ENCODE measurements at places on chromosomes 11 and 22.

- DNase-seq: no peak
Measured at GRCh38 chr11:33068611-33069340, 29.4 kb downstream of the TCP11L1 start.

DNA sequence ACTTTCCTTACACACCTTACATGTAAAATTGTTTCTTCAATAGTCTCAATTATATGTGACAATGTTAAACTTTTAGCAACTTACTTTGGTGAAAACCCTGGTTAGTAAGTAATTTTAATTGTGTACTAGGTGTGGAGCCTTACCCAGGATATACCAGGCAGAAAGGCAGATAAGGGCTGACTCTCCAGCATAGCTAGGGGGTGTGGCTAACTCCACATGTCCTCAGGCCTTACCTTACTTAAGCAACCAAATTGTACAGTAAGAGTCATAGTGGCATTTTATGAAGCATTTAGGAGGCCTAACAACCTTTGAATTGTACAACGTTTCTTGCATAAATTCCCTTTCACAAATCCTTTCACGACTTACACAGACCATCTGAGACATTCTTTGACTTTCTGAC, 118.2 kb upstream of the OR9Q1 start:
- DNase-seq: no peak

- DNase-seq: no peak
Measured at GRCh38 chr22:43624144-43624998, 187.7 kb downstream of the EFCAB6 start.

DNA sequence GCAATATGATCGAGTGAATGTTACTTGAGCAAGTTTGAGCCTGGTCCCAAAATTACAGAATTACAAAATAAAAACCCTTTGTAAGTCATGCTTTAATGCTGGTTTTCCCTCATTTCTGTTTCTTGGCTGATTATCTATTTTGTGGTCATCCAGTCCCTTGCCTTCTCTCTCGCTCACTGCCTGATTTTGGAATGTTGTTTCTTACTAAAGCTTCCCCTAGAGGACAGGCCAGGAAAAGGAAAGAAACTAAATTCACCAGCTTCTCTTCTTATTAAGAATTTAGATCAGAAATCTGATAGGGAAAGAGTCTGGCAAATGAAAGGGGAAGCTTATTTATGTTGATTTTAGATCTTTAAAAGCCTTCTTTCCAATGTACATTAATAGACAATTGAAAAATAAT, 16.6 kb upstream of the BDNF start:
- DNase-seq: no peak

GRCh38 chr11:13289081-13289480, 11.5 kb downstream of the BMAL1 start:
- DNase-seq: no peak

GRCh38 chr22:45953178-45953577, 23.8 kb downstream of the WNT7B start:
- no peak for DNase-seq

DNA sequence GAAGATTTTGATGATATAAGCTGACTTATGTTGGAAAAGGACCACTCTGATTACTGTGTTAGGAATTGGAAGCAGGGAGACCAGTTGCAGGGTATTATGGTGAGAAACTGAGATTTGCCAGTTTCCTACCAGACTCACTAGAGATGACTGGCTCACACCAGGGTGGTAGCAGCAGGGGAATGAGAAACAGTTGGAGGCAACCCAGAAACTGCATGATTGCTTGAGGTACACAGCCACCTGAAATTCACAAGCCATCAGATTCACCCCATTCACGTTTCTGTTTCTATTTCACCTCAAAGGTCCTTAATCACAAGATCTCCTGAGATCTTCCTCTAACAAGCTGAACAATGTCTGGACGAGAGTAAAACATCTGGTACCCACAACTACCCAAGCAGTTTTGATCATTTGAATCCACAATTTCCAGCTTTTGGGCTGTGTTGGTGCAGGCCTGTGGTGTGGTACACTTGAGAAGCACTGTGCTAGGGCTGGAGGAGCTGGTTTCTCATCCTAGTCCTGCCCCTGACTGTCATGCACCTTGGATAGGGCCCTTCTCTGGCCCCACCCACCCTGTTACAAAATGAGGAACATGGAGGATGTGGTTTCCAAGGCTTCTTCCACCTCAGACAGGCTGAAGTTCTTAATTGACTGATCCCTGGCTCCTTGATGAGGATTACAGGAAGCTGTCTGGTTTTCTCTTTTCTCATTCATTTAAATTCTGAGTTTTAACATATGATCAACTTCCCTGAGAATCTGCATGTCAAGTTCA, 233.4 kb downstream of the INSC start:
- no peak for DNase-seq

DNA sequence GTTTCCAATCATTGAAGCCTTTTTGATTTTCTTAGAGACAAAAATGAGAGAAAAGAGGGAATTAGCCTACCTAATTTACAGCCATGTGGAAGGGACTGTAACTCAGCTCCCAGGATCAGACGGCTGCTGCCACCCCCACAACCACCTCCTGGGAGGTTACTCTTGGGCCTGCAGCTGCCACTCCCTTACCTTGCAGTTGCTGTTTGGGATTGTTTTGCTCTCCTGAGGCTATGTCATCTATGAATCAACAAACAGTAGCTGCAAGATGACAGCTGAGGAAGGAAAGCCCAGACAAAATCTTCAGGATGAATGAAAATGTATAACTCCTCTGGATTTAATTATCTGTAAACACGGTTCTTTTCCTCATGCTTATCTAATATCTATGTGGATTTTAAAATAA, 28.0 kb upstream of the ZC3H12C start:
- DNase-seq: no peak

- no peak for DNase-seq
Measured at GRCh38 chr11:1875093-1875850, 16.4 kb downstream of the PRR33 start.

GRCh38 chr11:8834379-8834778, 76.6 kb upstream of the AKIP1 start:
- DNase-seq: no peak

DNA sequence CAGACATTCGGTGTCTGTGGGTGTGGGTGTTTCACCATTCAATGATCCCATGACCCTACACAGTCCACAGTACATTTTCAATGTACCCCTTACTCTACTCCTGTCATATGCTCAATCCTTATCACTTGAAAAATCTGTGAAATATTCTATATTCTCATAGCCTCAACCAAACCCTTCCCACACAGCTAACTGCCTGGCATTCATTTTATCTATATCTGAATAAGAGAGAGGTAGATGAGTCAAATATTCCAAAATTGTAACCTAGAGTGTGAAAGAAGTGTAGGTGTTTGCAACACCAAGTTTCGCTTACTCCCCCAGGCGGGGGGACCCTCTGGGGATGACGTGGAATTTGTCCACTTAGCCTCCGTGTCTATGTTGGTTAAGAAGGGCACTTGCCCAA, 354.8 kb downstream of the ETS1 start:
- DNase-seq: no peak

GRCh38 chr11:85843929-85844328, 11.3 kb upstream of the CCDC83 start:
- DNase-seq: no peak

GRCh38 chr11:2775083-2775625, 75.4 kb upstream of the KCNQ1OT1 start:
- DNase-seq: no peak

- DNase-seq: no peak
Measured at GRCh38 chr11:44590769-44591168, 25.3 kb downstream of the CD82 start.

GRCh38 chr11:121554552-121554951, 101.8 kb upstream of the SORL1-AS1 start:
- DNase-seq: no peak

GRCh38 chr22:37126383-37126782, 16.9 kb upstream of the TMPRSS6 start:
- DNase-seq: no peak

DNA sequence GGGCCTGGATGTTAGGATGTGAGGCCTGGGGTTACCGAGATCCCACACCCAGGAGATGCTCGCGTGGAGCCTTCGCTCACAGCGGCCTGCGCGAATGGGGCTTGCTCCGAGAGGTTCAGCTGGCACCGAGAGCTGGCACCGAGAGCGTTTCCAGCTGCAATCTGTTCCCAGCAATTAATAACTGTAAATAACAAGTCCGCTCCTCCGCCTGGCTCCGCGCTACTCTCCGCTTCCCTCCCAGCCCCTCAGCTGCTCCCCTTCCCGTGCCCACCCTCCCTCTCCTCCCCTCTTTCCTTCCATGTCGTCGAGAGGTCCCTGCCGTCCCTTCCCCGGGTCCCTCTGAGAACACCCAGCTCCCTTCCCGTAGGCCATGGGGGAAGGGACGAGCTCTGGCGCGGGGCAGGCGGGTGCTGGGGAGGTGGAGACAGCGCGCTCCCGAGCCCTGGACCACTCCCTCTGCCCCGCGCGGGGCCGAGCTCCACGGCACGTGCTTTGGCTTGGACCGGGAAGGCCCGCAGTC, 110.8 kb downstream of the WNT7B start:
- DNase-seq: no peak

GRCh38 chr11:57283231-57283990, 41.3 kb downstream of the TNKS1BP1 start:
- DNase-seq: no peak

GRCh38 chr22:39517470-39517869, 2.9 kb upstream of the ATF4 start:
- DNase-seq: no peak

DNA sequence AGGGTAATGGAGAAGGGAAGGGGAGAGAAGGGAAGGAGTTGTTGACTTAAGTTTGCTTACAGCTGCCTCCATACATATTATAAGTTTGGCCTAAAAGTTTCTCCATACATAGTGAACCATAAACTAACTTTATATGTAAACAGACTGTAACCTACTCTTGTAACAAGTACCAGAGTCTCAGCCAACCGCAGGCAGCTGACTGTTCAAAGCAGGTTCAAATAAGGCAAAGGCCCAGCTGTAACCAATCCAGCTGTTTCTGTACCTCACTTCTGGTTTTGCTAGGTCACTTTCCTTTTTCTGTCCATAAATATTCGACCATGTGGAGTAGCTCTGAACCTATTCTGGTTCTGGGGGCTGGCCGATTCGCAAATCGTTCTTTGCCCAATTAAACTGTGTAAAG, 591.2 kb downstream of the INSC start:
- DNase-seq: no peak

DNA sequence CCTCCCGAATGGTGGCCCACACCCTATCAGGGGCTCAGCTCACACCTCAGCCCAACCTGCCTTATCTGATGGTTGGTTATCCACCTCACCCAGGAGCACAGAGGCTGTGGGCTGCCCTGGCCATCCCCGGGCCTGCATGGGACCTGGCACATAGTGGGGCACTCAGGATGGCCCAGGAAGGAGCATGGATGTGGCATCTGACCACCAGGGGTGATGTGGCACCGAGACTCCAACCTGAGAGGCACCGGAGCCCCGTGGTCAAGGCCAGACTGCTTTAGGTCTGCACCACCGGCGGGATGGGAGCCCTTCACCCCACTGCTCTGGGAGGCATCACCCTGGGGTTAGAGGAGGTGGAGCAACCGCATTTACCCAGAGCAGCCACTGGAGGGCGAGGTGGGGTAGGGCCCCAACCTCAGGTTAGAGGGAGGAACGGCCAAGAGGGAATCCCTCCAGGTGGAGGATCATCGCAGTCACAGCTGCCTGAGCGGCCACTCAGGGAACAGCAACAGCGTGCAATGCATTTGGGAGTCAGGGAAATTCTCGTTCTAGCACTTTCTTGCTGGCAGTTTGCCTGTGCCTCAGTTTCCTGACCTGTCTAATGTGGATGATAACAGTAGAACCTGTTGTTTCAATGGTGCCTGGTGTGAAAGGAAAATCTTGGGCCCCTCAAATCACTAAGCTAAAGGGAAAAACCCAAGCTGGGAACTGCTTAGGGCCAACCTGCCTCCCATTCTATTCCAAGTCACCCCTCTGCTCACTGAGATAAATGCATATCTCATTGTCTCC, 52.9 kb upstream of the CARS1 start:
- no peak for DNase-seq

GRCh38 chr22:29315286-29316140, at the start of gene RASL10A:
TSS of gene RASL10A (minus strand) at chr22:29315697. CDS start at chr22:29315246, 451 bp downstream.
- DNase-seq: no peak

DNA sequence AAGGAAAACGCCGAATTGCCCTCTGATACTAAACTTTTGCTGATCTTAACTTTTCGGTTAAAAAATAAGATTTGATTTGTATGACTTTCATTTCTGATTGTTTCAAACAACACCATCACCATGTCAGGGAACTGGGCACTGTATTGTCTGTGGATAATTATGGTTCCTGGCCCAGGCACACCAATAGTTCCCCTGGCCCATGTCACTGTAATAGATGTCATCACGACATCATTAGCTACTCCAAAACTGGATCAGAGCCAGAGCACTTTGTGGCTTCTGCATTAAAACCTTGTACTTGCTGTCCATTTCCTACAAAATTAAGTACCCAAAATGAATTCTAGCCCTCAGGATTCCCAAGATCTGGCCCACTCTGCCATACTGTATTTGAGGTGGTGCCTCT, 119.5 kb upstream of the NARS2 start:
- no peak for DNase-seq

DNA sequence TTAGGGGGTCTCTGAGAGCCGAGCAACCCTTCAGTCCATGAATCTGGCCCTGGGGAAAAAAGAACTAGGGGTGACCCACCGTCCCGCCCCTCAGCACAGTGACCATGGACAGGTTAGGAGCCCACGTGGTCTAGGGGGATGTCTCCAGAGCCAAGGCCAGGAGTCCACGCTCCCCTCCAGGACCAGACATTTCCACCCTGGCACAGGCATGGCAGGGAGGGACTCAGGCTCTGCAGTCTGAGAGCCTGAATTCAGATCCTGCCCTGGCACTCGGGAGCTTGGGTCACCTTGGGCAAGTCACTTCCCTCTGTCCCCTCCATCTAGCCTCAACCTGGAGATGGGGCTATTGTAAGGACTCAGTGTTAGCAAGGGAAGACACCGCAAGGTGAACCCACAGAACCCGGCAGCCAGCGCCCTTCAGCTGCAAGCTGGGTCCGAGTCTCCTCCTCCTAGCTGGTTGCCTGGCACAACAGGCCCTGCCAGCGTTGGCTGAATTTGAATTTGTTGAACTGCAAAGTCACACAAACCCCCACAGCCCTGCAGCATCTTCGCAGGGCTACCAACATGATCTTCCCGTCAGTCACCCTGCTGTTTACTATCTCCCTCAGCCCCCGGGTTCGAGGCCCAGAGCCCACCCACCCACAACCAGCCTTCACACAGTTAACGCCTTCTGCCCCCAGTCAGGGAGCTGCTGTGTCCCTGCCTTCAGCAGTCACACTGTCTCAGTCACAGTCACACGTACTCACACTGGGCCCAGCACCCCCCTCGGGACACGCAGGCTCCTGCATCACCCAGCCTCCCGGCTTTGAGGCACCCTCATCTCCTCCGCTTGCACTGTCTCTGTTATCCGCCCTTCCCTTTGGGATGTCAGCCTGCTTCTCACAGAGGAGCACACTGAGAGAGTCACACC, 603 bp upstream of the PDGFB start:
- DNase-seq: no peak

GRCh38 chr11:83257761-83258168, 28.4 kb downstream of the CCDC90B start:
- no peak for DNase-seq

DNA sequence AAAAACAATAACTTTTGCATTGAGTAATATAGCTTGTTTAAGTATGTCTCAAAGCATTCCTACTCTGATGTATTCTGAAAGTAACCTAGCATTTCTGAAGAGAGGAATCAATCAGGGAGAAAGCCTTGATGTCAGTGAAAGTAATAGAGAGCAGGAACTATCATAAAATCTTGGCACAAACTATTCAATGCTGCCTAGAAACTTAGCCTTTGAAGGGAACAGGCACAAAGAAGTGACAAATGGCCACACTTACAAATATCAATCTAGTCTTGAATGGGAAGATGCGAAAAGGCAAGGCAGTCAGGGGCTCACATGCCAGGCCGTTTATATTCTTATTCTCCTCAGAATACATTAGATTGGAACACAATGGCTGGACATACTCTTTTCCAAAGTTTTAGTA, 576.5 kb upstream of the ANO3 start:
- DNase-seq: no peak

Data from NCI-H1436 treated with DMSO at 0.1 percent for 48 hours (cell line).